ENCODE measurements at places on chromosomes 2 and 18.

- DNase-seq = no peak
These were observed 268.1 kb downstream of the NDUFA10 start for GRCh38 chr2:239756790-239757760.

DNA sequence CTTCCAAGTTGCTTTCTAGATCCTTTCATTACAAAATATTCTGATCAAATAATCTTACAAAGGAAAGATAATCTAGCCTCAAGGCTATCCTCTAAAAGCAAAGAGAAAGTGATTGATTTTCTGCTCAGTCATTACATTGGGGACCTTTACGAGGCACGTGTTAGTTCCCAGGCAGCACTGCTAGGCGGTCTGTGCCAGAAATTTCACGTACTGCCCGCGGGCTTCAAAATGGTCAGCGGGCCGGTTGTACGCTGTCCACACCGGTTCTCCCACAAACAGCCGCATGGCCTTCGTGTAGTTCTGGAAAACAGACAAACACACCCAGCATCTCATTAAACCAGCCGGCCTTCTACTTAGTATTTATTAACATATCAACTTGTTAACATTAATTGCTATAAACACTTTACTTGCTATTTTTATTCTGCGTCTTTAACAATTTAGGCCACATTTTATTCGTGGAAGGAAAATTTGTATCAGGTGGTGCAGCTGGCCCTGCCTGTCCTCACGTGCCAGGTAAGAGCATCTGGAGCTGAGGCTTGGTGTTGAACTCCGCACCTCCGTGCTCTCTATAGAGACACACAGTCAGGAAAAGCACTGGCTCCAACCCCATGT, 20.4 kb downstream of the ADI1 start:
- no peak for DNase-seq

DNA sequence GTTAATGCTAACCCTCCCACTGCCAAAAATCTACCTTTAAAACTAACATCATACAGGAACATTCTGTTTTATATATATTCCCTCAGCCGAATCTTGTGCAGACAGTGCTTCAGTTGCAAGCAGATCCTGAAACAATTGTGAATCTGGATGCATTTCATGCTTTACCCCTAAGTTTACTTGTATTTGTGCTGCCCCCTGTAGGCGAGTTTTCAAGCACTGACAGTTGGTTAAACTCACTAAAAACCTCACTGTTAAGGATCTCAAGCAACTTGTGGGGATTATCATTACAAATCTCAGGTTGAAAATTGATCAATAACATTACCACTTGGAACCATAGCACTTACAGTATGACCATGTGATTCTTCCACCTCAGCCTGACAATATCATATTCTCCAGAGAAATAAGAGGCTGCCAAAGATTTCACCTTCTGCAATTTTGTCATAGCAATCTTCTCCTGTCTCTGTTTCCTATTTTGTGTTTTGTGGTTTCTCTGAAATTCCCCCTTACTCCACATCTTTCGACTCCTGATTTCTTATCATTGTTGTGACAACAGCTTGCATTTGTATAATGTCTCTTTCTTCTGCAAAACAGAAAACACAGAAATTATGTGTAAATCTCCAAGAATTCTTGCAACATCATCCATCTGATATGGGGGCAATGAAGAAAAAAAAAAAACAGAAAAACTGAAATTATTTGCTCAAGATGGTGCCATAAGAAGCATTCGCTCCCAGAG, 354.6 kb upstream of the SETBP1 start:
- DNase-seq = peak; percentile 38

DNA sequence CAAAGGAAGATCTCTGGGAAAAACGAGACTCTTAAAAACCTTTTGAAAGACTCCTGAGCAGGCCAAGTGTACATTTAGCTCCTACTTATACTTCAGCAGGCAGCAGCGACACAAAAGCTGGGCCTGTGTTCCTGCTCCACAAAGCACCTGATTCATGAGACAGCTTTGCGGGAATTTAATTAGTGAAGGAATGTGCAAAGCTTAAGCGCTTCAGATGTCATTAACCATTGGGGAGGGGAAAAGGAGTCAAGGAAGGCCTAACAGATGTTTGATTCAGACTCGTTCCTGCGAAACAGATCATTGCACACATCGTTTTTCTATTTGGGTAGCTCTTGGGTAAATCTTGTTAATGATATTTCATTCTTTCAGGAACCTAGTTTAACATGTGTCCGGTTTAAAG, 125.9 kb downstream of the MAIP1 start:
- peak; percentile 83 for DNase-seq

DNA sequence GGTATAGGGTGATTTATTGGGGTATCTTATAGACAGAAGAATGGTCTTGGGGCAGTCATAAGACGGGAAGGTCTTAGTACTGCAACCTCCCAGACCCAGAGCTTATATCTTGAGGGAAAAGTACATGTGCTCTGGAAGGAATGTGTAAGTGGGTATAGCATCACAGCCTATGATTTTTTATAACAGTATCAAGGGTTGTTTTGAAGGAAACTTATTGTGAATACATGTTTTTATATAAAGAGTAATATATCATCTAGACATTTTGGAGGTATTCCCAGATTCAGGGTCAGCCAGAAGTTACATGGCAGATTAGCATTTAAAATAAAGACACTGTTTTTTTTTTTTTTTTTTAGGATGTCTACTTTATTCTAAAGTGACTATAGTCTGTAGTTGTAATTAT, 47.6 kb upstream of the STON1 start:
- peak; percentile 58 for DNase-seq

GRCh38 chr2:237132799-237133198, 47.1 kb downstream of the COPS8 start:
- DNase-seq = no peak
